SHP77 (cell line): ENCODE measurements at places on chromosomes 6 and 20.
A peak's percentile ranks its signal among the peaks of the same experiment; 100 is the strongest.

DNA sequence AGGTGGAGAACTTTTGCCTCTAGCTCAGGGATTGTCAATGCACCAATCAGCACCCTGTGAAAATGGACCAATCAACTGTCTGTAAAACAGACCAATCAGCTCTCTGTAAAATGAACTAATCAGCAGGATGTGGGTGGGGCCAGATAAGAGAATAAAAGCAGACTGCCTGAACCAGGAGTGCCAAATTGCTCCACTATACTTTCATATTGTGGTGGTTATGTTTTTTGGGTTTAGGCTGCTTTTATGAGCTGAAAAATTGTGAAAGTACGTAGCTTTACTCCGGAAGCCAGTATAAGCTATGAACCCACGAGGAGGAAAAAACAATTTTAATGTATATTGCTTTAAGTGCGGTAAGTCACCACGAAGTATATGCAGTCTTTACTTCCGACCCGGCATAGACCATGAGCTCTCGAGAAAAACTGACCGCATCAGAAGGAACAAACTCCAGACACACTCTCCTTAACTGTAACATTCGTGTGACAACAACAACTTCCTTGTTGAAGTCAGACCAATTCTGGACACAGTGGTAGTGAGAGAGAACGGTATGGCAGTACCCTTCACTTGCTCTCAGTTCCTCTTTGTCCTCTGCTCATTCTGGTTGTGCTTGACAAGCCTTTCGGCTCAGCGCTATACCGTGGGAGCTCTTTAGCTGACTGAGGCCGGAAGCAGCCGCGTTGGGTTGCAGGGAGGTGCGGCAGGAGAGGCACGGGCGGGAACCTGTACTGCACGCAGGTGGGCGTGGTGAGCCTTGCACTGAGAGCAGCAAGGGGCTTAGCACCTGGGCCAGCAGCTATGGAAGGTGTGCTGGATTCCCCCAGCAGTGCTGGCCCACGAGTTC is 81.9 kb upstream of the E2F3 start:
- DNase-seq: no peak

GRCh38 chr6:80940571-80940970 is 811.9 kb downstream of the TENT5A start:
- no peak for DNase-seq

DNA sequence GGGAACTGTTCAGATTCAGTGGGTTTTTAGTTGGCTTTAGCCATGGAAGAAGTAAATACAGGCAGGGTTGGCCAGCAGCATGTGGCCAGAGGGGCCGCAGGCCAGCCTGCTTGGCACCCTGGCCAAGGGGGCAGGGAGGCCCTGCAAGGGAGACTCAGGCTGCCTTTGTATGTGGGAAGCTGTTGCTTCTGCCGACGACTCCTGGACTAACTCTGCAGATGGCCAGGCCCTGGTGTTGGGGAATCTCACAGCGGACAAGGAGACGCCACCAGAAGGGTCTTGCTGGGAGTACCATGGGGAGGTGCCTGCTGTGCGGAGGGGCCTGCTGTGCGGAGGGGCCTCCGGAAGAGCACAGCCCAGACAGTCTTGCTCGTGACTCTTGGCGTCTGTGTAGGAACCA is 25.2 kb downstream of the PYGB start:
- DNase-seq: no peak

GRCh38 chr6:11625302-11625701 is 87.8 kb downstream of the TMEM170B start:
- DNase-seq: no peak

GRCh38 chr6:26187981-26188635 is 100.9 kb downstream of the HFE start:
- DNase-seq: peak; percentile 46

- no peak for DNase-seq
Measured at GRCh38 chr20:58753267-58753921, 60.8 kb downstream of the NPEPL1 start.

GRCh38 chr6:122753000-122753687 is 26.4 kb upstream of the FABP7 start:
- DNase-seq: no peak
